ENCODE measurements at places on chromosomes 1 and 21.

GRCh38 chr1:56394298-56394697 is 185.1 kb downstream of the PLPP3 start:
- peak; percentile 80 for DNase-seq

- DNase-seq: no peak
Observed at GRCh38 chr1:64171797-64172281, 31.6 kb upstream of the UBE2U start.

DNA sequence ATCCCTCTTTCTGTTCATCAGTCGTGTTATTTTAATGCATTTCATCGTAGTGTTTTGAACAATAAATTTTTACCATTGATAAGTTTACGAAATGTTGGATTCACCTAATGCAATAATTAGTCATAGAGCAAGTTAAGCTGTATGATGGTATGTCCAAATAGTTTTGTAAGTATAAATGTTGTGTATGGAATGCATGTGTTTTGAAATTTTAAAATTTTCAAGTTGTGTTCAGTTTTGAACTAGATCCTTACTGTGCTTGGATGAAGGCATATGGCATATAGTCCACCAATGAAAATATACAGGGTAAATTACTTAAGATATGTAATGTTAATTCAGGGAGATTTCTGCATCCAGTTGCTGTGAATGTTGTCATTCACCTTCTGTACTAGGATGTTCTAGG is 2.3 kb downstream of the ZMYM4 start:
- DNase-seq: no peak

DNA sequence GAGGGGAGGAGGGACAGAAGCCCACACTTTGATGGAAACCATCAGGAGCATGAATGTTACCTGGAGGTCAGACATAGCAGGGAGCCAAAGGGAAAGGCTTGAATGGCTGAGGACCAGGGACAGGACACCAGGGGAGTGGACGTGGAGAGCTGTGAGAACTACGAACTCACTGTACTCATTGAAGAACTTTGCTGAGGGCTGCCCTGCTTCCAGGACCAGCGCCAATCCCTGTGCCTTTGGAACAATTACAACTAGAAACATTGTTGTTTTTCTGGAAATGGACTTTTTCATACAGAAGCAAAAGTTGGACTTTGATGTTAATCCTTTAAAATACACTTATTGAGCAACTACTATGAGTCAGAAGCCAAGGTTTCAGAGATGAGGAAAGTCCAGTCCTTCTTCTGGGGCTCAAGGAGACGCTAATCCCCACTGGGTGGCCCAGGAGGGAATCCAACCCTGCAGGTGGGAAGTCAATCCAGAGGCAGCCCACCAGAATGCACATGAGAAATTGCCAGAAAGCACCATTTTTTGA is 12.9 kb downstream of the TSPAN2 start:
- no peak for DNase-seq

DNA sequence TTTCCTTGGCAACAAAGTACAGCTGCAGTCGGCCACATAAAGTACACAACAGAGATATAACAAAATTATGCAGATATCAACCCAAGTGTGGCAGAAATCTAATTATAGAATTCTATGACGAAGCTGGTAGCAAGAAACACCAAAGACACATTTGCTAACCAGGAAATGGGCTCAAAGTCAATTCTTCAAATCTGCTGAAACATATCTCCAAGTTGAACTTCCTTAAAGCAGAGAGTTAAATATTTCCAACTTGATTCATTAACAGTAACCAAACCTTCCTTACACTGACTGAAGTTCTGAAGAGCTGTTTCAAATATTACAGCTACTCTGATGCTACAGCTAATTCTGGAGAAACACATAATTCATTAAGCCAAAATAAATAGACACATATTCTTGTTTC is 67.6 kb upstream of the SDC3 start:
- no peak for DNase-seq

Data from left hindlimb (tissue), 1 donor.